ENCODE measurements at places on chromosomes 12 and 14. TPM values are rescaled to one million over a fixed set of nuclear protein-coding genes. Genes with fewer than 3 reads are reported as not detected.

RBM25 gene
- total RNA-seq: 15.2 TPM

ARHGDIB gene
- 17.2 TPM for total RNA-seq

FITM1 gene
- total RNA-seq: not detected

PRB2 gene
- not detected for total RNA-seq

PDE6H gene
- total RNA-seq: not detected

CFAP251 gene
- total RNA-seq: 0.09 TPM

CCDC38 gene
- total RNA-seq: not detected

CARMIL3 gene
- 0.23 TPM for total RNA-seq
